G401 (cell line): ENCODE measurements at places on chromosomes 12 and 14. TPM values are rescaled to one million over a fixed set of nuclear protein-coding genes. Genes with fewer than 3 reads are reported as not detected.

GRCh38 chr14:59828276-59828675 is 42.3 kb downstream of the RTN1 start:
- no peak for DNase-seq

GALNT6 gene
- total RNA-seq, result 5.8 and 18.1 TPM in 2 replicates

CTSG gene
- not detected in 2 replicates for total RNA-seq

- DNase-seq, result no peak
Measured at GRCh38 chr12:124832856-124833255, 30.8 kb downstream of the SCARB1 start.

PRDM4 gene
- 37.7 and 51.7 TPM in 2 replicates for total RNA-seq

YY1 gene
- total RNA-seq, result 60.4 and 70.4 TPM in 2 replicates
